ENCODE measurements at places on chromosomes 4 and X.

DNA sequence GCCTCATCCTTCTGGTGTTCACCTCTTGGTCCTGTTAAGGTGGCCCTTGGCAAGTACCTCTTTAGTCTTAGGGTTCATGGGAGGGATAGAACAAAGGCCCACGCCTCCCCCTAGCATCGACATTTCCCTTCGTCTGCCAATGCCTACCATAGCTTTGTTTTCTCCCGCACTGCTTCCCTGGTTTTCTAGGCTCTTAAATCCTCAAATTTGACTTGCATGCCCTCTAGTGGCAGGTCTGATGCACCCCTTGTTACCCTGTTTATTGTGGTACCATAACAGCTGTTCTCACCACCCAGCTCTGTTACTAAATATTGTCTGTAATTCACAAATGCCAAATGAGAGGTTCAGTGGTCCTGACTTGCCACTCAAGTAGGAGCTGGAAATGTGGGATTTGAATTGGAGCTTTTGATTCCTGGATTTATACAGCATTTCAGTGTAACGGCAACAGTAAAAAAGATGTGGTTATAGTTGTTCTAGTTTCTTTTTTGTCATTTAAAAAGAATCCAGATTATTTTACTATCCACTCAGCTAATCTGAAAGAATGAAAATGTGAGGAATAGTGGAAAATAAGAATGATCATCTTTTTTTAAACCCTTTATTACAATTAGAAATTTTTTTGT, 100.1 kb downstream of the REPS2 start:
- DNase-seq, result no peak

DNA sequence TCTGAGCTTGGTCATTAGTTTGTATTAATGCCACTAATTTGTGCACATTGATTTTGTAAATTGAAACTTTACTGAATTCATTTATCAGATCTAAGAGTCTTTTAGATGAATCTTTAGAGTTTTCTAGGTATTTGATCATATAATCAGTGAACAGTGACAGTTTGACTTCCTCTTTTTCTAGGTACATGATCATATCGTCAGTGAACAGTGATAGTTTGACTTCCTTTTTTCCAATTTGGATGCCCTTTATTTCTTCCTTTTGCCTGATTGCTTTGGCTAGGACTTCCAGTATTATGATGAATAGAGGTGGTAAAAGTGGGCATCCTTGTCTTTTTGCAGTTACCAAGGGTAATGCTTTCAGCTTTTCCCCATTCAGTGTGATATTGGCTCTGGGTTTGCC, 421.4 kb upstream of the CPXCR1 start:
- DNase-seq, result no peak

DNA sequence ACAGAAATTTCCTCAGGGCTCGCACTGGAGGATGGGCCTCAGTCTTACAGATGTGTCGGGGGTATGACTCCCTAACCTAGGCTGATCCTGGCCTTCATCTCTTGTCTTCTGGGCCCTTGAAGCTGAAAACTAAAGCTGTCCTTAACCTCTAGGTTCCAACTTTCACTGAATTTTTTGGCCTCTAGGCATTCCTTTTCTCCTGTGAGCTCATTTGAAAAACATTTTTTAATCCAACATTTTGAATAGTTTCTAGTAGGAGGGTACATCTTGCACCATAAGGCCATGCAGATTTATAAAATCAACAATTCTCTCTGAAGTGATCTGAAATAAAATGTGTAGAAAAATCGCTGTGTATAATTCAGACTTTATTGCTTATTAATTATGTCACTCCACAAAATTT, 19.7 kb downstream of the RWDD4 start:
- DNase-seq, result no peak

DNA sequence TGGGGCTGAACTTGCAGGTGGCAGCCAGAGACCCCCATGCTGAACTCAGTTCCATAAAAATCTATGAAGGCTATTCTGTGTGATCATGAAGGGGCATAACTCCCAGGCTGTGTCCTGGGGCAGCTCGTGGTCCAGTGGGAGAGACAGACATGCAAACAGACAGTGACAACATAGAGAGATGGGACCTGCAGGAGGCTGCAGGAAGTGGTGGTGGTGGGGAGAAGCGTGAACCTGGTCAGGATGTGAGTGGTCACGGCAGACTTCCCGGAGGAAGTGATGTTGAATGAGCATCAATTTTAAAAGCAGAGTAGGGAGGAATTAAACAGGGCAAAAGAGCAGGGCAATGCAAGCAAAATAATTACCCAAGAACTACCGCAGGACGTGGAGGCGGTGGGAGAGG, 23.2 kb upstream of the SORCS2 start:
- DNase-seq, result no peak

- DNase-seq, result no peak
Measured at GRCh38 chr4:185470501-185471195, 885 bp downstream of the CCDC110 start.

- no peak for DNase-seq
Measured at GRCh38 chr4:67674098-67674497, 26.9 kb downstream of the UBA6 start.

GRCh38 chr4:121176082-121176934, 12.2 kb upstream of the TNIP3 start:
- DNase-seq, result no peak

DNA sequence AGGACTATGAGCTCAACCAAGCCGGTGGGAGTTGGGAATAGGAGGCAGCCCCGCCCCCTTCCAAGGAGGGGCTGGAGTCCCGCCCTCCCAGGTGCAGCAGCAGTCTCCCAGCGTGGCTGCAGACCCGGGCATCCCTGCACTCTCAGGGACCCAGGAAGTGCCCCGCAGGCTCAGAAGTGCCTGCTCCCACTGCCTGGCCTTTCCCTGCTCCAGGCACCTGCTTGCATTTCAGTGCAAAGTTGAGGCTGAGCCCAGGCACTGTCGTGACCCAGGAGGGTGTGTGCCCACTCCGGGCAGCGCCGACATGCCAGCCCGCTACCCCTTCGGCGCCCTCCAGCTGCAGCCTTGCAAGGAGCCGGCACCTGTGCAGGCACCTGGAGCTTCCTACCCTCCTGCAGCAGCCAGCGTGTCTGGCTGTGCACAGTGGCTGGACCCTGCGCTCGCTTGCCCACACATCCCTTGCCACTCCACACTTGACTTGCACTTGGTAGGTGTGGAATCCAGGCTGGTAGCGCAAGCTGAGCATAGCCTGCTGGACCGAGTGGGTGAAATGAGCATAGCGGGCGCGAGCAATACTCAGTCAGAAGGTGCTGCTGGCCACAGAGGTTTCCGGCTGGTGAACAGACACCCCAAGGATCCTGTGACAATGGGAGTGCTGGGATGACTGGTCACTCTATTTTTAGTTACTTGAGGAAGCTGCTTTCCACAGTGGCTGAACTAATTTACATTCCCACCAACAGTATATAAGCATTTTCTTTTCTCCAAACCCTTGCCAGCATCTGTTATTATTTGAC, 236.3 kb downstream of the PCDH10 start:
- DNase-seq, result no peak

- DNase-seq, result no peak
Measured at GRCh38 chr4:59987289-59987688, 1212.8 kb upstream of the ADGRL3 start.

GRCh38 chr4:41129128-41129754, 85.1 kb downstream of the APBB2 start:
- no peak for DNase-seq

- no peak for DNase-seq
Measured at GRCh38 chr4:7037425-7037824, 5.7 kb upstream of the TADA2B start.

DNA sequence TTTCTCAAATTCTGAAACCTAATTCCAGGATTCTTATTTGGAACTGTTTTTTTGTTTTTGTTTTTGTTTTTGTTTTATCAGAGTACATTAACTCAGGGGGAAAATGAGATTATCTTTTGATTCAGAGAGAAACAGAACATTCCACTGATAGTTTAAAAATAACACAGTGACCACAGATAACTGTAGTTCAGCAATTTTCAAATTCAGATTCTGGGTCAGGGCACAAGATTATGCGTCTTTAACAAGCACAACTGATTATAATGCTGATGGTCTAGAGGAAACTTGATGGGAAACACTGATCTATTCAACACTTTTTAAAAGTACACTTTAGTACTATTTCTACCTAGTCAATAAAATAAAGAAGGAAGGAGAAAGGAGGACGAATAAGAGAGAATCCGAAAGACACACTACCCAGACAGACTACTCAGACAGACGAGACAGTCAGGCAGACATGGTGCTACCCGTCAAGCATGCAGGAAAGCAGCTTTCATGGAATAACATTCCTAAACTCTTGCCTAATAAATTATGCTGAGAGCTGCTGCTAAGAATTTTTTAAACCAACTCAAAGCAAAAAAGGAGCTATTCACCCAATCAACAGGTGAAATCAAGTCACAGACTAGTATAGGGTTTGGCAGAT, 59.0 kb downstream of the APBB2 start:
- DNase-seq, result no peak

DNA sequence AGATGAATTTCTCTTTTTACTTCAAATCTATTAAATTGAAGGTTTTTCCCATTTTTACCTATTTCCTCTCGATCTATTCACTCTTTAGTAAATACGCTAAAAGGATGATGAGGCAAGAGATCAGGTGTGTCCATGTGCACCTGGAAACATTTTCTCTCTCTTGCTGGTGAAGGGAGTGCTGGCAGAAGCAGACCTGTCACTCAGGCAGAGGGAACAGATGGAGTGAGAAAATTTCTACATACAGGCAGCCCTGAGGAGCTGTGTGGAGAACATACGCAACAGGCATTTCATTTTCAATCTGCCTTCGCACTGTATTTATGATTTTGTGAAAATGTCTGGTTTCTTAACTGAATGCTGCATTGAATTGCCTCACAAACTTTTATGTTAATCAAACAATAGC, 249.5 kb downstream of the GPM6A start:
- DNase-seq, result no peak

GRCh38 chr4:64144994-64145393, 264.3 kb downstream of the TECRL start:
- no peak for DNase-seq

GRCh38 chrX:68681443-68681941, 34.0 kb downstream of the STARD8 start:
- DNase-seq, result no peak

- no peak for DNase-seq
Measured at GRCh38 chrX:153564047-153564606, 34.8 kb downstream of the CCNQ start.

DNA sequence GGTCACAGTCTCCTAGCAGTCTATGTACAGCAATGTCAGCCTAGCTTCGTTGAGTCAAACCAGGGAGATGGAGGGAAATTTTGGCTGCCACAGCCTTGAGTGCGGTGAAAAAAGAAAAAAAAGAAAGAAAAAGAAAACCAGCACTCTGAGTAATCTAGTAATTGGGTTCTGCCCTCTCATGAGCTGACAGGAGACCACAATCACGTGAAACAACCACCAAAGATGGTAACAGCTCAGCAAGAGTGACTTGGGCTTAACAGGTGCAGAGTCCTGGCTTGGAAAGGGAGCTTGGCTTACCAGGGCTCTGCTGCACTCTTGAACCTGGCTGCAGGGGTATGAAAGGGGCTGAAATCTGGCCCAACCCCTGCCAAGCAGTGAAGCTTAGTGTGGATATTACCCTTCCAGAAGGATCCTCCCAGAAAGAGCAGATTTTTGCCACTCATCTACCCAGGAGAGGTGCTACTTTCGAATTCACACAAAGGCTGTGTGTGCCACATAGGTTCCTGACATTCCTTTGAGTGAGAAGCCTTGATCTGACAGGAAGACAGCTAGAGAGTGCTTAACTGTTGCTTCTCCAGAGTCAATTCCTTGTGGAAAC, 350.3 kb downstream of the PTTG2 start:
- no peak for DNase-seq

DNA sequence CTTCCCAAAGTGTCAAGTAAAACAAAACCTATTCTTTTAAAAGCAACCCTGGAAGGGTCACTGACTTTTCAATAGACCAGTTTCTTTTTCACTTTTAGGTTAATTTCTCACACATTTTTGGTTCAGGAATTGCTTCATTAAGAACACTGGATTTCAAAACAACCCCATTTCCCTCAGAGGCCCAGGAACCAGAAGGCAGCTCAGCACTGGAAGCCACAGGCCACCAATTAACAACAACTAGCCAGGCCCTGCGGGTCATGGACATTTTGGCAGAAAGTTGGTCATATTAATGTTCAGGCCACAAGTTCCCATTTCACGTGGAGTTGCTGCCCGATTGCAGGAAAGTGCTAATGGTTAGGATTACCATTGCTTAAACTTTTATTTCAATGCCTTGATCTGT, 39.8 kb downstream of the HAND2 start:
- DNase-seq, result no peak

GRCh38 chr4:77819404-77819842, 255 bp upstream of the CNOT6L start:
- DNase-seq, result peak; percentile 58

GRCh38 chr4:53076374-53076958, 214.3 kb downstream of the RASL11B start:
- DNase-seq, result no peak

DNA sequence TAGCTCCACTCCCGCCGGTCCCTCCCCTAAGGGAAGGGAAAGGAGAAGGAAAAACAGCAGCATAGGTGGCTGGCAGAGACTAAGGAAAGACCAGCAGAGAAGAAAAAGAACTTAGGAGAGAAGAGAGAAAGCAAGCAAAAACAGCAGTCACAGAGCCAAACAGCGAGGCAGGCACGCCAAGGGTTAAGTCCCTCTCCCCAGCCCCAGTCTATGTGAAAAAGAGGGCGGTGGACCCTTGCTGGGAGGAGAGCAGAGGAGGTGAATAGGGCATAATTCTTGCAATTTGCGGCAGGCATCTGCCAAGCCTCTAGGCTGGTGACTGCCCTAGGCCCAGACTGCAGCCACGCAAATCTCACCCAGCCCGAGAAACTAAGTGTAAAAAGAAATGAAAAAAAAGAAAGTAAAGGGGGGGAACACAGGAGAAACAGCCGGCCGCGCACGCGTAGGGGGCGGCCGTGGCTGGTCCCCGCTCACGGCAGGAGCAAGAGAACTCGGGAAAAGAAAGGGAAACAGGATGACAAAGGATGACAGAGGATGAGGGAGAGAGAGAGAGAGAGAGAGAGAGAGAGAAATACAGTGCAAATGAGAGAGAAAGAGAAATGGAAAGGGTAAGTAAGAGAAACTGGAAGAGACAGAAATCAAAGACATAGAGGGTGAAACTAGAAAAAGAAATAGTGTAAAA, 48.6 kb downstream of the MAGEA9 start:
- no peak for DNase-seq

DNA sequence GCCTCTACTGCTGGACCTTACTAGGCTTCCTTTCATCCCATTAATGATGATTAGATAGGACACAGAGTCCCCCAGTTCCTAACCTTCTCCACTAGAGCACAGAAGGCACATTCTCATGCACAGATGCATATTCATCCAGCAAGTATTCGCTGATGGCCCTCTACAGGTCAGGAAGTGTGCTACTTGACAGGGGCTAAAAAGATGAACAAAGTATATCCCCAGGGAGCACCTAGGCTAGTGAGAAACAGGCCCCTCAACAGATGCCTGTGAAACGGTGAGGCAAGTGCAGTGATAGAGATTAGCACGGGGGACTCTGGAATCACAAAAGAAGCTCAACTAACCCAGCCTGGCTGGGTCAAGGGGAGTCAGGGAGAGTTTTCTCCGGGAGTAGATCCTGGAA, 95.8 kb downstream of the MGST2 start:
- DNase-seq, result no peak

All from activated CD8-positive, alpha-beta memory T cell treated with anti-CD3 and anti-CD28 coated beads for 1 hour (primary cell).